ENCODE measurements at places on chromosomes 1 and 21.

GRCh38 chr21:16424331-16424751 lies 694.6 kb downstream of the USP25 start:
- no peak for DNase-seq

DNA sequence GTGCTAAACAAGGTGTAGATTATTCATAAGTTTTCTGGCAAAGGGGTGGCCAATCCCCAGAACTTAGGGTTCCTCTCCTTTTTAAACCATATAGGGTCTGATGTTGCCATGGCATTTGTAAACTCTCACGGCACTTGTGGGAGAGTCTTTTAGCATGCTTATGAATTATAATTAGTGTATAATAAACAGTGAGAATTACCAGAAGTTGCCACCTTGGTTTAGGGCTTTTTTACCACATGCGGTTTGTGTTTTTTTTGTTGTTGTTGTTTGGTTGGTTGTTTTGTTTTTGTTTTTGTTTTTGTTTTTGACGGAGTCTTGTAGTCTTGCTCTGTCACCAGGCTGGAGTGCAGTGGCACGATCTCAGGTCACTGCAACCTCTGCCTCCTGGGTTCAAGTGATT lies 8.9 kb upstream of the LAX1 start:
- no peak for DNase-seq

DNA sequence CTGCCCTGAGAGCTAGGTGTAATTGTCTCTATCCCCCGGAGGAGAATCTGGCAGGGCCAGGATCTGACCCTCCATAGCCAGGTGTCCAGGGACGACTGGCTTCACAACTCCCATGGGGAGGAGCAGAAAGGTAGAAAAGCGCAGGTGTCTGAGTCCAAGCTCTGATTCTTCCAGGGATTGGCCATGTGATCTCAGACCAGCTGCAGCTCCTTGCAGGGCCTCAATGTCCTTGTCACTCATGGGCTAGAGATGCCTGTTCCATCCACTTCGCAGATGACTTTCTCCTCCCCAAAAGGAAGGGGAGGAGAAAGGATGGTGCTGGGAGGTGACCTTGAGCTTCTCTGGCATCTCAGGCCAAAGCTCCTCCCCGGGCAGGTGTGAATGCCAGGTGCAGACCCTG lies 22.7 kb downstream of the HSPG2 start:
- no peak for DNase-seq

DNA sequence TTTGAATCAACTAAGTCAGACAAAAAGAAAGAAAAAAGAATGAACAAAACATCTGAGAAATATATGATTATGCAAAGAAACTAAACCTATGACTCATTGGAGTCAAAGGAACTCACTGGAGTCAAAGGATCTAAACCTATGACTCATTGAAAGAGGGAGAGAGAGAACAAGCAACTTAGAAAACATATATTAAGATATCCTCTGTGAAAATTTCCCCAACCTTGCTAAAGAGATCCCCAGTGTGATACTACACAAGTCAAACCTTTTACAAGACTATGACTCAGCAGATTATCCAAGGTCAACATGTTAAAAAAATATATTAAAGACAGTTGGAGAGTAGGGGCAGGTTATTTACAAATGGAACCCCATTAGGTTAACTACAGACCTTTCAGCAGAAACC lies 1538.3 kb downstream of the NCAM2 start:
- no peak for DNase-seq

DNA sequence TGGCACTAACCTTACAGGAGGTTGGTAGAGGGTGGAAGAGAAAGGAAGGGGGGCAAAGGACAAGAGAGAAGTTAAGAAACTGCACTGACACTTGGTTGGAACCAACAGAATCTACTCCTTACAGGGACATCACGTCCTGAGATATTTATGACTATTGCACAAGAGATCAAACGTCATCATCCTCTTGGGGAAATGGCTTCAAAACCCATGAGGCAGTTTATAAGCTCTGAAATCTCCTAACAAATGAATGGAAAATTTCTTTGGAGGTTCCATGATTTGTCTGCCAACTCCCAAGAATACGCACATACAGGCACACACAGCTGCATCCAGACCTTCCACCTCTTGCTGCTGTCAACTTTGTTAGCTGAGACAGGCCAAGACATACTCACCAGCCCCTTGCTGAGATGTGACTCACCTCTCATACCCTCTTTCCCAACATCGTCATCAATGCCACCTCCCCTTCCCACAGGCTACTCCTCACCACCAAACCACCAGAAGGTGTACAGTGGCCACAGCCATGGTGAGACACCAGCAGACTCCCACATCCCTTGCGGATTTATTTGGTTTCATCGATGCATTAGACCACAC lies 135.5 kb downstream of the SETD4 start:
- DNase-seq: no peak

GRCh38 chr1:63651161-63651701 lies 58.0 kb downstream of the PGM1 start:
- no peak for DNase-seq

Measured in DMS 273 treated with DMSO at 0.1 percent for 48 hours (cell line).